Activated CD4-positive, alpha-beta T cell treated with anti-CD3 and anti-CD28 coated beads, Interleukin-10, Interleukin-2, amounts not matched to agents 100 ng/mL and 50 ng/mL, durations not matched to agents 16 hours and 8 hours (primary cell): ENCODE measurements at places on chromosomes 2 and 18.

- DNase-seq, result no peak
Measured at GRCh38 chr2:53933329-53933728, 37.5 kb downstream of the PSME4 start.

GRCh38 chr2:18062892-18063291, 184.4 kb downstream of the KCNS3 start:
- DNase-seq, result no peak

GRCh38 chr18:3455090-3455635, 5.2 kb downstream of the TGIF1 start:
- DNase-seq, result no peak

DNA sequence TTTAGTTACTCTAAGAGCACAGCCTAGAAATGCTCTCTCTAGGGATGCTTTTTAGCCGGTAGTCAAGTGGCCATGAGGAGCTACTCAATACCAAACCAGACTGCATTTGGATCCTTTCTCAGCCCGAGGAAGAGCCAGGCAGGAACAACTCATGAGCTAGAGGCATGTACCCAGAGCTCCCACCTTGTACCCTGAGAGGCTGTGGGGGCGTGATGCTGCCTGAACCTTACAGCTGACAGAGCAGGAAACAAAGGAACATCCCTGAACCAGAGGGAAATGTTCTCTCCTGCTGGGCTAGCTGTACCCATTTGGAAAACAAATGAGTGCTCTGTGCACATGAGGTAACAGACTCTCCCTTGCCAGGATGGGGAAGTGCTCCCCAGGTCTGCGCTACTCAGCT, 131.6 kb downstream of the OSR1 start:
- DNase-seq, result no peak

GRCh38 chr2:54565551-54565950, 109.4 kb downstream of the SPTBN1 start:
- DNase-seq, result no peak

GRCh38 chr2:177285892-177286715, 21.6 kb upstream of the NFE2L2 start:
- no peak for DNase-seq

DNA sequence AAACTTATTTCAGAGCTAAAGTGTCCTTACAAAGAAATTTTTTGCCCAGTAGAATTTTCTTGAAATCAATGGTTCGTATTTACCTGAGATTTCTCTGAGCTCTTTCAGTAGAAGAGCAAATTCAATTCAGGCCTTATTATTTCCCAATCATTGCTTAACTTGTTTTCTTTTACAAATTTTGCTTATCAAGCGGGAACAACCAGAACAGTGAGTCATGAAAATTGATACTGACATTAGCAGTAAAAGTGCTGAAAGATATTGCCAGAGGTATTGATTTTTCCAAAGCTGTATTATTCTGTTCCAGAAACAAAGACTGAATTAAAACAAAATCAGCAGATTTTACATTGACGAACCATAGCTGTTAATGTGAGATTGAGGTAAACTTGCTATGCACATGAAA, 10.1 kb upstream of the RIOK3 start:
- DNase-seq, result no peak

- DNase-seq, result no peak
Measured at GRCh38 chr2:219544567-219544966, 739 bp downstream of the TMEM198 start.

DNA sequence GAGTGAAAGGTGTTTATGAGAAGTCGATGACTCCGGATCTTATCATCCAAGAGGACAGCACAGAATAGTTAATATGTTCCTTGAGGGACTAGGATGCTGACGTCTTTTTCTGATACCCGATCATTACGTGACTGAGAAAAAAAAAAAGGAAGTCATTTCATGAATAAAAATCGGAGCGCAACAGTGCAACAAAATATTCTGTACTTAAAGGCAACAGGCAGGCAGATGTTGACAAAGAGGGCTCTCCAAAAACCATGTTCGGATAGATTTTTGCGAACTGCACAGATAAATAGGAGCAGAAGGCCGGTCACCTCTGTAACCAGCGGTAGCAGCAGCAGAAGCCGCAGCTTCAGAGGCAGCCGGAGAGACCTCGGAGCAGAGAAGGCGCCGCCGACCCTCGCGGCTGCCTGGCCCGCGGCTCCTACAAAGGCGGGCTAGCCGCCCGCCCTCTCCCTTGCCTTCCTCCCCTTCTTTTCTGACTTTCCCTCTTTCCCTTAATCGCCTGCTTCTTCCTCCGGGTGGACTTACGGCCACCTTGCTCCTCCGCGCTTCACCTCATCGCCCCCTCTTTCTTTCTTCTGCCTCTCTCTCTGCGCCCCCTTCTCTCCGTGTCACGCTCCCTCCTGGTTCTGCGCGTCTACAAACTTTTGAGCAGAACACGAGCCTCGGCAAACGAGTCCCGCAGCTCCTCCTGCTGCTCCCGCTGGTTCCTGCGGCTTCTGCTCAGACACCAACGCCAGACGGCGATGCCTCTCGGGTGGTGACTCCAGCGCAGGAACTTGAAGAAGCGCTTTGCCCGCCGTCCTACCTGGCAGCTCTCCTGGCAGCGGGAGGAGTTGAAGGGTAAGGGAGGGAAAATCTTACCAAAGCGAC, at the start of gene ADCYAP1:
TSS of gene ADCYAP1 (plus strand) at position 654 of the 873 bp plus-strand sequence. CDS start 516 bp downstream, outside the sequence.
- DNase-seq, result no peak
